Erythroblast (primary cell): ENCODE measurements at places on chromosomes 4 and X.

DNA sequence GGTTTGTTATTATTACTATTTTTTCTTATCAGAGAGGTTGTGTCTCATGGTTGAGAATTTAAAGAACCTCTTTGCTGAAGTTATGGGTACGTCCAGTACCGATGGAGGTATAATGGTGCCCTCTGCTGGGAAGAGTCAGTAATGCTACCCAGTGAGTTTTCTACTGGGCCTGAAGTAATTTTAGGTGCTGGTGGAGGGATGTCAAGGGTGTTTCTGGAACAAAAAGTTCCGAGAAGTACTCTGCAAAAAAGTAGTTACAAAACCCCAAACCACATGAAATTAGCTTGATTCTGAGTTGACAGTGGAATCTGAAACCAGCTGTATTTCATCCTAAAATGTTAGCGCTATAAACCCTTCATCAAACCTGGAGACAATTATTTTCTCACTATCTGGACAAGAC is 102.5 kb upstream of the MID1 start:
- DNase-seq = peak; percentile 14

- DNase-seq = no peak
Observed at GRCh38 chr4:139815778-139816601, 150.4 kb downstream of the MGST2 start.

- DNase-seq = no peak
Observed at GRCh38 chr4:2265113-2266110, 3.5 kb upstream of the MXD4 start.

- DNase-seq = peak; percentile 0
Observed at GRCh38 chrX:93538575-93538974, 134.8 kb downstream of the NAP1L3 start.

DNA sequence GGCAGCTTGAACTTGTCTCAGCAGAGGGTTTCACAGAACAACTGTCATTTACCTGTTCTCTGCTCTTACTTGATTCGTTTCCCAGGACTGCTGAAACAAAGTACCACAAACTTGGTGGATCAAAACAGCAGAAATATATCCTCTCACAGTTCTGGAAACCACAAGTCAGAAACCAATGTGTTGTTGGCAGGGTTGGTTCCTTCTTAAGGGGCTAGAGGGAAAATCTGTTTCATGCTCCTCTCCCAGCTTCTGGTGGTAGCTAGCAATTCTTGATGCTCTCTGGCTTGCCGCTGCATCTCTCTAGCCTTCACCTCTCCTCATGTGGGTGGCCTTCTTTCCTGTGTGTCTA is 4.7 kb downstream of the TLR8 start:
- DNase-seq = no peak

- peak; percentile 23 for DNase-seq
Observed at GRCh38 chrX:96770315-96770714, 85.7 kb downstream of the DIAPH2 start.
